ENCODE measurements at places on chromosomes 5 and 9. TPM values are rescaled to one million over a fixed set of nuclear protein-coding genes. Genes with fewer than 3 reads are reported as not detected.
A peak's percentile ranks its signal among the peaks of the same experiment; 100 is the strongest.

The C5orf52 gene
- not detected for total RNA-seq

The MRPL50 gene
- 9.8 TPM for total RNA-seq

GRCh38 chr5:59483971-59484472, 409.5 kb downstream of the PDE4D start:
- DNase-seq = no peak

The EFNA5 gene
- 12.0 TPM for total RNA-seq

DNA sequence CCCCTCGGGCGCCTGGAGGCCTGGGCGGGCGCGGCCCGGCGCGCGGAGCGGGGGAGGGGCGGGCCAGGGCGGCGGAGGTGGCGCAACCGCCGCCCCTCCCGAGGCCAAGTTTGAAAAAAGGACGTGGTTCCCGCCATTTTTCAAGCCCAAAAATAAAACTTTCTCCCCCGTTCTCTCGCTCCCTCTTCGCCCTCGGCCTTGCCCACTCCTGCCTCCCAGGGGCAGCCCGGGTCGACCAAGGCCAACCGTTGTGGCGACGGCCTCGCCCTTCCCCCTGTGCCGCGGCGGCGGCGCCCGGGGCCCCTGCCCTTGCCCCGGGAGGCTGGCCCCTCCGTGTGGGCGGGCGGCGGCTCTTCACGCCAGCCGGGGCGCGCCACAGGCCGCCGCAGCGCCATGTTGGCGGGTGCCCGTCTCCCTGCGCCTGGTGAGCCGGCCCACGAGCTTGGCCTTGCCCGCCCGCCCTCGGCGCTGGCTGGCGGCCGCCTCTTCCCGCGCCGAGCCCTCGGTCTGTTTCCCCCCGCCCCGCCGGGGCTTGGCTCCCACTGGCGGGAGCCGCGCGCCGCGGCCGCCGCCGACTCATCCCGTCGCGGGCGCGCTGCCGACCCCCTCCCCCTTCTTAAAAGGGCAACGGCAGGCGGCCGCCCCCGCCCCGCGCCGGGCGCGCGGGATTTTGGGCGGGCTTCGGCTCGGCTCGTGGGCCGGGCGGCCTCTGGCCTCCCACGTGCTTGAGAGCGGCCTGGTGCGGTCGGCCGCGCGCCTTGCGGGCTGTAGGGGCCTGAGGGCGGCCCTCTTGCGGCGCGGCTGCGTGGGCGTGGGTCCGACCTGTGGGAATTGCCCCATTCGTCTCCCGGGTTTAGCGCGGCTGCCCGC, 1.3 kb downstream of the ANP32B start:
- peak; percentile 93 for DNase-seq

DNA sequence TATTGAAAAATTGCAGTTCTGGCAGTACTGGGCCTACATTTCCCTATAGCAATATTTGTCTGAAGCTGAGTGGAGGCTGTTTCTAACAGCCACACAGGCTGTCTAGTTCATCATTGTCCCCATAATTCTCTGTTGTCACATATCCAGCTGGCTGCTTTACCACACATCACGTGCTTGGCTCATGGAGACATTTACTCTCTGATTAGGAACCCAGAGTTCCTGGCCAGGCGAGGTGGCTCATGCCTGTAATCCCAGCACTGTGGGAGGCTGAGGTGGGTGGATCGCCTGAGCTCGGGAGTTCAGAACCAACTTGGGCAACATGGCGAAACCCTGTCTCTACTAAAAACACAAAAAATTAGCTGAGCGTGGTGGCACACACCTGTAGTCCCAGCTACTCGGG, 81.4 kb downstream of the PGM5 start:
- no peak for DNase-seq

GRCh38 chr9:130891688-130892476, 4.7 kb downstream of the QRFP start:
- DNase-seq = no peak

DNA sequence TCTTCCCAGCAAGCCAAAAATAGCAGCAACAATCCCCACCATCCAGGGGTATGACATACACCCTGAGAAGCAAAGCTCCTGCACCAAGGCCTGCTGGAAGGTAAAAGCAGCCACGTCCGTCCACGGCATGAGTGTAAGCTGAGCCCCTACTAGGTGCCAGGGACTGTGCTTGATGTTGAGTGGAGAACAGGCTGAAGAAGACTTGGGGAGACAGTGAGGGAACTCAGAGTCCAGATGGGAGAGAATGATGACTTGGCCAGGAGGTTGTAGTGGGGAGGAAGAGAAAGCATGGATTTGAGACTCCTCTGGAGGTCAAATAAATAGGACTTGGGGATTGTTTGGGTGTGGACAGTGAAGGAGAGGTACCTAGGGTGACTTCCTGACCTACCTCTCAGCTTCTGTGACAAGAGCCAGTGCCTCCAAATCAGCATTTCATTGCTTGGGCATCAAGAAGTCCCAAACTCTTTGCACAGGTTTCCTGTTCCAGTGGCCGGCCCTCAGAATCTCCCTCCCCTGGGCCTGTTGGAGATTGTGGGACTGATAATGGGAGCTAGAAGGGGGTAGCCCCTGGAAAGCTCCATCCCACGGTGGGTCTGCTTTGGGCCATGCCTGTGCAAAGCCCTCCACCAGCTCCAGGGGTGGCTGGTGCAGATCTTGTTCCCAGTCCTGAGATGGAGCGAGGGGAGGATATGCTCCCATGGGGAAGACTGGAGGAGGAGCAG, 58.3 kb upstream of the ADAMTS2 start:
- DNase-seq = no peak

The KLF4 gene
- total RNA-seq = 143 TPM

The CCDC180 gene
- 4.0 TPM for total RNA-seq

DNA sequence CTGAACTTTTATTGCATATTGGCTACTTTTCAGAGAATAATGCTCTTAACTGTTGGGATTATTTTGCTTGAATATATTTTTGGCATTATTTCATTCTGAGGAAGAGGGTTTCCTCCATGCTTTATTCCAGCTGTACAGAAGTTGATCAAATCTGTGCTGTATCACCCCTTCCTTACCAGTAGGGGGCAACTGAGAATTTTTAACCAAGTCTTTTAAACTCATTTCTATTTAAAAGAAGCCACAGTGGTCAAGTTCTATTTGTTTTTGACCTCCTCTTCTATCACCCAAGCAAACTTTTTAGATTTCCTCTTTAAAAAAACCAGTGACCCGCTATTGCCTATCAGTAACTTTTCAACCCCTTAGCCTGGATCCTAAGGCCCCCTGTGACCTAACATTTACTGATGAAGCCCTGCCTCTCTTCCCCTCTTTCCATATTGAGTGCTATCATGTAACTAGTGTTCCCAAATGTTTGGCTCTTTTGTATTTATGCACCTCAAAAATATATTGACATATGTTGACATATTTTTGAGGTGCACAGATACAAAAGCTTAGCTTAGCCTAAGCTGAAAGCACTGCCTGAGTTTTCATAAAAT, 80.6 kb downstream of the FBXO4 start:
- no peak for DNase-seq

Measured in upper lobe of right lung (tissue), 1 donor.